GM06990 (cell line): ENCODE measurements at places on chromosomes 12 and 14.

DNA sequence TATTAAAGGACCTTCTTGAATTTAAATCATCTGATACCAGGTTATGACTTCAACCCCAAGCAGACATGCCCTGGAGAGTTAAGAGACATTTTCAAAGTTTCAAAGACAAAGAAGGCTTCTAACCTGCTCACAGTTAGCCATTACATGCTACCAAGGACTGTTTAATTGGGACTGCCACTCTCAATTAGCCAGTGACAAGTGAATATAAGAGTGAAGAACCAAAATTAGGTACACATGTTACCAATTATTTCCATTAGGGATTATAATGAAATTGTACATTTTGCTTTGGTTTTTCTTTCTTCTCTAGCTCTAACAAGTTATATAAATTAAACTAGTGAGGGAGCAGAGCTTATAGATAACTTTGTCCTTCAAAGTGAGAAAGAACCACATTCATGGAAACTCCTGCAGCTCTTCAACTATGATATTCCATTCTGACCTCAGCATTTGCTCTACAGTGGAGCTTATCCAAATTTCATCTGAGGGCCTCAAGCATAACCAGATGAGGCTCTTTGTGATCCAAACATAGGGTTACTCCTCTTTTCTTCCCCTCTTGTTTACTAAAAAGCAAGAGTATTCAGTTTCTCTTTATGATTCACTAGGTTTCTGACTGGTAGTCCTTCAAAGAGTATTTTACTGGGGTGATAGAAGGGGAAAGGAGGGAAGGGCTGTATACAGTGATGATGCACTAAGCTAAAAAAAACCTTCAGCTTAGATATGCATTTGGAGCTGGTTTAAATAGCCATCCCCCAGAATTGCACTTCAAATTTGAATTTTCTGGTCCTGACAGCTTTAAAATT, 91.3 kb downstream of the DUSP6 start:
- no peak for DNase-seq

GRCh38 chr14:56798447-56799342, 11.6 kb downstream of the OTX2 start:
- DNase-seq = no peak

DNA sequence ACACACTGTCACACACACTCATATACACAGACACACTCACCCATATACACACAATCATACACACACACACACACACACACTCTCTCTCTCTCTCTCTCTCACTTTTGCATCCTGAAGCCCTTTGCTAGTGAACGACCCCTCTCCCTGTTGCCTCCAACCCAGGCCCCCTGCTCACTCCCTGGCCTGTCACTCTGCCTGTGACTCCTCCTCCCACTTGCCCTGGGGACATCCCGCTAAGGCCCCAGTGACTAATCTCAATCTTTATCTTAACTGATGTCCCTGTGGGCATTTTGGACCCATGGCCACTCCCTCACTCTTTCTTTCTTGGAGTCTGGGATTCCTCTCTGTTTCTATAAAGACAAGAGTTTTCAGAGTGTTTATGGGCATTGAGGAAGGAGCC, 10.9 kb upstream of the DLK1 start:
- no peak for DNase-seq

DNA sequence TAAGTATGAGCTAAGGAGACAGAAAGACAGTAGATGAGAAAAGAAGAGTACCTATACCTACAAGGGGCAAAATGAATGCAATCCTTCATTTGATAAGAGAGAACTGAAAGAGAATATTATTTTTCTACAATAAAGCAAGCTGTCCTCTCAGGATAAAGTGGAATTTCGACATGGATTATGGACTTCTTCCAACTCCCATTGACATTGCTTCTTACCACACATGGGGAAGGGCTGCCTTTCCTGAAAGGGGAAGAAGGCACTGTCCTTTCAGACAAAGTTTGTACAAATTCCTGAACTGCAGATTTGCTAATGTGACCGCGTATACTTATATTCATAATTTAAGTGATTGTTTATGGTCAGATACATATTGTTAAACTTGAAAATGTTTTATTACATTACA, 4.3 kb upstream of the HEBP1 start:
- DNase-seq = no peak

GRCh38 chr14:50944647-50945413, 547 bp upstream of the PYGL start:
- no peak for DNase-seq

DNA sequence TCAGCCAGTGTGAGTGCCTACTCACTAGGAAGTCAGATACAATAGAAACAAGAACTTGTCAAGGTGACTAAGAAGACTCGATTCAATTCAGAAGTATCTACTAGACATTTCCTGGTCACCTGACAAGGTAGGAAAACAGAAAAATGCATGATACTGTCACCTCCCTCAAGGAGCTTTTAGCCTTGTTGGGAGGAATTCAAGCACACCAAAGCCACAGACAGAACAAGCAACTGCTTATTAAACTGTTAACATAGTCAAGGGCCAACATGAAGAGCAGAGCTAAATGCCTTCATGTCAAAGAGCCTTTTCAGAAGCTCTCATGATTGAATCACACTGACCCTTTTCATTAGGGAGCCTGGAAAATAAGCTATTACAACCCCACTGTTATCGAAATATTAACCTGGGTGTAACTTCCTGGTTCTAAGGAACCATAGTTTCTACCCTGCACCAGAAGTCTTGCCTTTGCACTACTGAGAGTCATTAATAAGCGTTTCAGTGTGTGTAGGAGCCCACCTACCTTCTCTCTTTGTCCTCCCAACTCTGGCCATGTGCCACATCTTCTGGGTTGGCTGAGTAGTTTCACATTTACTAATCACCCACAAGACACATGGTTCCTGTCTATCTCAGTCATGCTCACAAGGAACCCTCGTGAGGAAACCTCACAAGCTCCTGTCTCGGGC, 31.0 kb upstream of the LGALS3 start:
- peak; percentile 80 for DNase-seq

GRCh38 chr14:76100236-76100635, 51.5 kb upstream of the GPATCH2L start:
- no peak for DNase-seq

DNA sequence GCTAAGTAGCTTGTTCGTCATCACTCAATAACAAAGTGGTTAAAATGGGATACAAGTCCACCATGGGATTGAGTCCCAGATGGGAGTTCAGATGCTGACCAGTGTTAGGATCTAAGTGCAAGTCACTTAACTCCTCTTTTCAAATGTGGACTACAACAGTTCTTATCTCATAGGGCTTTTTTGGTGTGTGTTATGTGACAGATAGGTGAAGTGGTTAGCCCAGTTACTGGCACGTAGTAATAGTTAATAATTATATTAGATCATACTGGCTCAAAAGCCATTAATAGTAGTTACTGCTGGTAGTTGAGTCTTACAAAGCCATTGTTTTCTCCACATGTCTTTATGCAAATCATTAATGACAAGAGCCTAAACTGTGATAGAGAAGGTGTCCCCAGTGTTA, 73.2 kb downstream of the RCOR1 start:
- no peak for DNase-seq

DNA sequence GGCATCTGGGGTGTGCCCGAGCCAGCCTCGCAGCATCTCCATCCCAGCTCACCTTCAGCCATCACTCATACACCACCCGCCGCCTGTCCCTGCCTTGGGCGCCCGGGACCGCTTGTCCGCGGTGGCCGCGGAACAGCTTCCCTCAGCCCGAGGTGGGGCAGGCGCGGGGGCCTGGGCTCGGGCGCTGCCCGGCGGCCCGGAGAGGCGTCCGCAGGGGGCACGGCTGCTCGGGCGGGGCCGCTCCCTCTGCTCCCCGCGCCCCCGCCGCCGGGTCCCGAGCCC, 430 bp downstream of the SLC41A2 start:
- DNase-seq = no peak

GRCh38 chr14:34465069-34465859, 3.2 kb upstream of the SPTSSA start:
- DNase-seq = no peak

DNA sequence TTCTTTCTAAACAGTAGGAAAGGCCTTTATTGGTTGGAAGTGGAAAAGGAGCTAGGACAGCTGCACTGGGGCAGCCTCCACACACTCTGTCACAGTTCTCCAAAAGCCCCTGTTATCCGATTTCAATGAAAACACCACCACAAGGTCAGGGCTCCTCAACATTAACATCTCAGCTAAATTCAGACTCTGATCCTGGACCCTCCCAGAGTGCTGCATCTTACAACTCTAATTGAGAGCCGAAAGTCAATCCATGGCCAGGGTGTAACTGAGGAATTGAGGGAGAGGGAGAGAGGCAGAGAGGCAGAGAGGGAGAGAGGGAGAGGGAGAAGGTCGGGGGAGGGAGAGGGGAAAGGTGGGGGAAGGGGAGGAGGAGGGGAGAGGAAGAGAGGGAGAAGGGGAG, 32.1 kb downstream of the DICER1 start:
- DNase-seq = no peak

DNA sequence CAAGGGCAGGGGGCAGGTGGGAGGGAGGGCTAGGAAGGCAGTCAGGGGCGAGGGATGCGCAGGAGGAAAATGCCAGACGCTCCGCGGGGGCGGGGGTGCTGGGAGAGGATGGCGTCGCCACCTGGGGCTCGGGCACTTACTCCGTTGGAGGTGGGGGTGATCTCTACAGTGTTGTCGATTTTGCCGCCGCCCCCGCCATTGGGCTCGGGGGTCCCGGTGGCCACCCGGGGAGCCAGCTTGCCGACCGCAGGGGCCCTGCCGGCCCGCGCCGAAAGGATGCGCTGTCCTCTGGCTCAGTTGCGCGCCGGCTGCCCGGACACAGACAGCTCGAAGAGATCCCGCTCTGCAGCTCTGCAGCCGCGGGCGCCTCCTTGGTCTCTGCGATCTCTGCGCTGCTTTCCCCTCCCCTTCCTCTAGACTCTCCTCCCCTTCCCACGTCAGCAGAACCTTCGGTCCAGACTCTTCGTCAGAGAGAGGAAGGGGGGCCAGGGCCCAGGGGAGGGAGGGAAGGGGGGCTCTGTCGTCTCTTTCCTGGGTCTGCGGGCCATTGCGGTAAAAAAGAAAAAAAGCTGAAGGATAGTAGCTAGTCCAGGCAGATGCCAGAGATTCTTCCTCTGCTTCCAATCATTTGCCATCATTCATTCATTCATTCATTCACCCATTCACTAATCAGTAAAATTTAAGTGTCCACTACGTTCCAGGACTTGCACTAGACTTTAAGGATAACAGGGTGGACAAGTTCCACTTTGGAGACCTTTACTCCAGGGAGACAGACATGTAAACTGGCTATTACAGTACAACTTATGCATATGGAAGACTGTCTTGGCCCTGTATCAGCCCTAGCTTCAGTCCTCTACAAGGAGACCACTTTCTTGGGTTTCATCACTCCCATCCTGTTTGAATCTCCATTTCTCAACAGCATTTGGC, at the start of gene SLC22A17:
Gene SLC22A17 (minus strand): TSS at position 382 of the 927 bp plus-strand sequence.
- no peak for DNase-seq

DNA sequence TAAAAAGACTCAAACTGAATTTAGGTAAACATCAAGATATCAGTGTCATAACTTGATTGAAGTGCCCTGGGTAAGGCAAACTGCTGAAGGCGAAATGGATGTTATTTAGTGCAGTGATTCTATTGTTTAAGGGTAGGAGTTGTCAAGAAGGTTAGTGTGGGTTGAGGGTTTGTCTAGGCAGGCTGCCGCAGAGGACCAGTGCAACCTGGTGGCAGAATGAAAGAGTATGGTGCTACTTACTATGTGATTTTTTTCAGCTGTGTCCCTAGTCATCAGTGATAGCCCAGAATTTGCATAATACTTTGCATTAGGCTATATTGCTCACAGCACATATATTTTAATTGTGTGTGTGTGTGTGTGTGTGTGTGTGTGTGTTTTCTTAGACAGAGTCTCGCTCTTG, 1127.0 kb downstream of the GALC start:
- no peak for DNase-seq

DNA sequence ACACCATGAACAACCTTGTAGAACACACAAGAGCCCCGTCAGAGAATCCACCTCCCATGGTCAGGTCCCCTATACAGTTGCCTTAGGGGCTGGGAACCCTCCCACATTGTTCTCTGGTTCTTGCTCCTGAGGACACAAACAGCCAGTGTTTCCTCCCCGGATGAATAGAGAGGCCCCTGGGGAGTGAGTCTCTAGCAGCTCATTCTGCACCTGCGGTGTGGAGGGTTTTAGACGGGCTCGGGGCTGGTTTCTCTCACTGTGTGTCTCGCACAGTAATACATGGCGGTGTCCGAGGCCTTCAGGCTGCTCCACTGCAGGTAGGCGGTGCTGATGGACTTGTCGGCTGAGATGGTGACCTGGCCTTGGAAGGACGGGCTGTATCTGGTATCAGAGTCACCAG, 1052.1 kb downstream of the TMEM121 start:
- DNase-seq = no peak

DNA sequence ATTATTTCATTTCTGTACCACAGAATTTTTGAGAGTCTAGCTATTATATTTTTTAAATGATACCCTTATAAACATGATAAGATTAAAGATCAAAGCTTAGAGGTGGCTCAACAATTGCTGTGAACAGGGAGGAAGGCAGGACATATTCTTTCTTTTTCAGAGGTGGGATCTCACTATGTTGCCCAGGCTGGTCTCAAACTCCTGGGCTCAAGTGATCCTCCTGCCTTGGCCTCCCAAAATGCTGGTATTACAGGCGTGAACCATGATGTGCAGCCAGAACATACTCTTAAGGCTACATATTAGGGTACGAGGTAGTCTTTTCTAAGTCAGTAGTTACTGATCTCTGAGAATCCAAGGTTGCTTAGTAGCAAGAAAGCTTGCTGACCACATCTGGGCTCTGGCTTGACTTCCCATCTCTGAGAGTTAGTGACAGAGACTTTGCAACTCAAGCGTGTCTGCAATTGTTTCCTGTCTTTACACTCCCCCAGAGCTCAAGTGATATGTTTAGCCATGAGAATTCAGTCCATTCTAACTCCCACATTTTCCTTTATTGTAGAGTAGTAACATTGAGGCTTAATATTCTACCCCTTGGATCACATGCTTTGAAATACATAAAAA, 8.6 kb downstream of the RAB5B start:
- peak; percentile 51 for DNase-seq

- DNase-seq = no peak
These were observed 394.2 kb downstream of the FSCB start for GRCh38 chr14:44112774-44113460.

GRCh38 chr14:61461808-61462275, 140.5 kb downstream of the PRKCH start:
- no peak for DNase-seq

GRCh38 chr14:55025948-55026347, 951 bp downstream of the WDHD1 start:
- no peak for DNase-seq

GRCh38 chr14:32453857-32454810, 125.0 kb downstream of the AKAP6 start:
- no peak for DNase-seq

- no peak for DNase-seq
These were observed 496.1 kb downstream of the RERGL start for GRCh38 chr12:17593715-17594406.
